ENCODE measurements at places on chromosomes 3 and 15.

DNA sequence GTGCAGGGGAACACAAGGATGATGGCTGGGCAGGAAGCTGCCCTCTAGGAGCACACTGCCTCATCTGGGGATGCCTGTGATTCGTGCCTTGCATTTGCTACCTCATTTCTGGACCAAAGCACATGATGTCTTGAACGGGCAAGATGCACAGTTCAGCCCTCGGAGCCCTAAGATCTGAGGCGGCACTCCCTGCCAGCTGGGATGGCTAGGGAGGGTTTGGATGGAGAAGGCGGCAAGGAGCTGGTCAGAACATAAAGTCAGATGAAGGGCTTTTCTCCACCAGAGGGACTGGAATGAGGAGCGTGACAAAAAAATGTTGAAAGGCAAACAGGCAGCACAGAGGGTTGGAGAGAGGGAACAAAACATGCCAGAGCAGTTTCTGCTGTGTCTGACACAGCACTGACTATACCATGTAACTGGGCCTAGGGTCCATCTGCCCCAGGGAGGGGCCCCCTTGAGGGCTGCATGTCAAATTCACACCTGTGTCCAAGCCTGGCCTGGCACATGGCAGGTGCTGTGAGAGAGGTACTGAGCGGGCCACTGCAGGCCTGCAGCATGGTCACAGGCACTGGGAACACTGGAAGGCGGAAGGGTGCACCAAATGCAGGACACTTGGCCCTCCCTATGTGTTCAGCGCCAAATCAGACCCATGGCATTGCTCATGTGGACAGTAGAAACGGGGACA, 21.7 kb downstream of the TMEM43 start:
- no peak for DNase-seq

DNA sequence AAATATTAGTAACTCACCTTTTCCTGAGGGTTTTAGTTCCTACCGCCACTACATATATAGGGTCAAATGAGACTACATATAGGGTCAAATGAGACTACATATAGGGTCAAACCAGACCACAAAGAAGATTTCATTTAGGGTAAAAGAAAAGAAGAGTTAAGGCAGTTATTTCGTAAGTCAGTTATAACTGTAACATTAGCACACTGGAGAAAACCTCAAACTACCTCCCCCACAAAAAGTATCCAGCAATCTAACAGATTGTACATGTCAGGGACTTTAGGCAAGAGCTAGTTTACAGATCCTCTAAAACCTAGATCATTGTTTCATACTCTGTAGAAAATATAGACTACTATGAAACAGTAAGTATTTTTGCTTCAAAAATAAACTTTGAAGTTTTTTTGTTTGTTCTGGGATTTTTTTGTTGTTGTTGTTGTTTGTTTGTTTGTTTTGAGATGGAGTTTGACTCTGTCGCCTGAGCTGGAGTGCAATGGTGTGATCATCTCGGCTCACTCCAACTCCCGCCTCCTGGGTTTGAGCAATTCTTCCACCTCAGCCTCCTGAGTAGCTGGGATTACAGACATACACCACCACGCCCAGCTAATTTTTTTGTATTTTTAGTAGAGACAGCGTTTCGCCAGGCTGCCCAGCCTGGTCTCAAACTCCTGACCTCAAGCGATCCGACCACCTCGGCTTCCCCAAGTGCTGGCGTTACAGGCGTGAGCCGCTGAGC, 92.4 kb upstream of the CGNL1 start:
- DNase-seq = no peak

DNA sequence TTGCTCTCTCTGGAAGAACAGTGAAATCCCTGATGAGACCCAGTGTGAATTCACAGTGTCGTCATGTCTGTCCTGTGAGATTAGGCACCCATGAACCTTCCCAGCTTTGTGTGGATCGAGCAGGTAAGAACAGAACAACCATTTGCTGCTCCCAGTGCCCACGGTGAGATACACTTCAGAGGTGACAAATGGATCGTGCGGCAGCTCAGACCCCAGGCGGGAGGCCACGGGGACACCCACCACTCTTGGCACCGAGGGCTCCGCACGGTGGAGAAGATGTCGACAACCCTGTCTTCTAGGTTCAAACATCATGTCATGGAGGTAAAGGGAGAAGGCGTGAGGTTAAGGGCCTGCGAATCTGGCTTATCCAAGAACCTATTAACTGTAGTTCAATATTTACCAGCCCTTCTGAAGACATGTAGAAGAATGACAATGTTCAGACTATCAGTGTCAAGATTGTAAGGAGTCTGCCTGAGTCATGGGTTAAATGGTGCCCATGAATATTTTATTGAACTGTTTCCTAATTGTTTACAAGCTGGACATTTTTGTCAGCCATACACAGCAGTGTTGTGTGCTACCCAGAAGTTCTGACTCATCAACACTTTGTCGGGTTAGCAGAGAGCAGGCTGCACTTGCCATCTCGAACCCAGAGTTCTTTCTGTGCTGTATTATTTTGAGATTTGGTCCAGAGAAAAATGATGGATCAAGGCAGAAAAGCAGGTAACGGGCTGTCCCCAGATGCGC, 15.5 kb upstream of the PCSK6 start:
- DNase-seq = no peak

DNA sequence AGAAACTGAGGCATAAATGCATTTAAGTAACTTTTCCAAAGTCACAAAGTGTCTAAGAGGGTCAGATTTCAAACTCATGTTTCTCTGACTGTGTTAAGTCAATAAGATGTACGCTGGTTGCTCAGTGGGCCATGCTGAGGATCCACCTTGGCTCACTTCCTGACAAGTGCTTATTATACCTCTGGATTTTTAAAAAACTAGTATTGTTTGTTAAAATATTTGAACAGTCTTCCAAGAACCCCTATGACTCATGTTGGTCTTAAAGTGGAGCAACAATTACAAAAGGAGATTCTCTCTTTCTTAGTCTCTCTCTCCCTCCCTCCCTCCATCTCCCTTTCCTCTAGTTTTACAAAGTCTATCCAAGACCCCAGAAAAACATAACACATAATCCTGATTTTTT, 1050.2 kb downstream of the AGBL1 start:
- DNase-seq = no peak

GRCh38 chr15:69285834-69286233, 12.9 kb upstream of the PAQR5 start:
- DNase-seq = no peak

- no peak for DNase-seq
Observed at GRCh38 chr3:63167113-63167512, 111.0 kb upstream of the SYNPR start.

DNA sequence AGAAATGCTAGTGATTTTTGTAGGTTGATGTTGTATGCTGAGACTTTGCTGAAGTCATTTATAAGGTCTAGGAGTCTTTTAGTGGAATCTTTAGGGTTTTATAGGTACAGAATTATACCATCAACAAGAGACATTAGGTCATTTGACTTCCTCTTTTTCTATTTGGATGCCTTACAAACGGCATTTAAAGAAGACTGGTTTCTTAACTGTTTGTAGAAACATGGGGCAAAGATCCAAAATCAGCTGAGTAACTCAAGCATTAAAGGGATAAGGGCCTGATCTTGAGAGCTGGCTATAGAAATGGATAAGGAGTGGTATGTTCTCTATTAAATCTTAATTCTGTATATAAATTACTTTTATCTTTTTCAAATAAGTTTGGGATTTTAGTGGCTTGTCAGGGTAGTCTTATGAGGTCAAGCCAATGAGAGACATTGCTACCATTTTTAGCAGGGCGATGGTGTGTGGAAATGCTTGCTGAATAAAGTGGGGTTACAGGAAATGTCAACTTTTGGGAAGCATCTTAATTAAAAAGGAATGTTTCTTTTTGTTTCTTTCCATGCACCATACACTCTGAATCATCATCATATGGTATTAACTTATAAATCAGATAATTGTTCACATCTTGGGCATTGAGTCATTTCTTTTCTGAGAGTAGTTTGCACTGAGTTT, 197.7 kb upstream of the GBE1 start:
- DNase-seq = no peak

GRCh38 chr3:176359211-176359610, 838.1 kb downstream of the TBL1XR1 start:
- DNase-seq = no peak

DNA sequence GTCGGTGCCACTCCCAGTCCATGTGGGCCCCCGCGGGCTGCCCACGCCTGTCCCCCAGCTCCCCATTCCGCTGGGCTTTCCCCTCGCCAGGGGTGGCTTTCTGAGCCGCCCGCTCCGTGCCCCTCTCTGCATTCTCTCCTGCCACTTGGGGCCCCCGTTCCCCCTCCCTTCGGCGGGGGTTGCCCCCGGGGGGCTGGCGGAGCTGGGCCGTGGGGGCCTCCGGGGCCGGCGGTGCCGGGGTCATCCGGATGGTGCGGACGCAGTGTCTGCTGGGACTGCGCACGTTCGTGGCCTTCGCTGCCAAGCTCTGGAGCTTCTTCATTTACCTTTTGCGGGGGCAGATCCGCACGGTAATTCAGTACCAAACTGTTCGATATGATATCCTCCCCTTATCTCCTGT, 46.5 kb downstream of the GRAMD1C start:
- DNase-seq = no peak

DNA sequence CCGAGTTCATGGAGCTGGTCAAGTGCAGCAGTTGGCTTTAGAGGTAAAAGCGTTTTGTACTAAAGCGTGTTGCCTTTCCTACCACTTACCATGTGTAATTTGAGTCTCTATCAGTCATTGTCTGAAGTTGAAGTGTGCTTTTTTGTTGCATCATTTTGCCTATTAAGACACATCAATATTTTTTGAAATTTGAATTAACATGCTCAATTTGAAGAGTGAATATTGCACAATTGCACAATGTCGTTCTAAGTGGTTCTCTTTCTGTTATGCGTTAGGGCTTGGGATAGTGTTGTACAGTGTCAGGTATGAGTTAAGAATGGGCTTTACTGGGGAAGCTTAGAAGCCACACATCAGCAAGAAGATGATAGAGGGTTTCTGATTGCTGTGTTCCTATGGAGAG, 84.0 kb upstream of the ACKR4 start:
- DNase-seq = no peak

DNA sequence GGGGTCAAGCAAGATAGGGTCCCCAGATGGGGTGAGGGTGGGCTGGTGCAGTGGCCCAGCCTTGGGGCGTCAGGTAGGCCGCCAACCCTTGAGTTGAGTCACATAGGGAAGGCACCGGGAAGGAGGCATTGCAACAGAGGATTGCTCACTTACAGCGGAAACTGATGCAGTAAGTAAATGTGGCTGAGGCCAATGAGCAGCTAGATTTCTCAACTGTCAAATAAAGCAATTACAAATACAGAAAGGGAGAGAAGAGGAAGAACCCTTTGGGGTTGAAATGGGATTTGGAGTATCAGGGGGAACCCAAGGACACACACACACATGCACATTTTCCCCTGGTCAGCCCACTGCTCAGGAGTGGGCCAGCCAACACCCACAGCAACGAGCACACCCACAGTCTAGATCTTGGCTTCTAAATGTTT, 44.0 kb downstream of the CHSY1 start:
- DNase-seq = no peak

DNA sequence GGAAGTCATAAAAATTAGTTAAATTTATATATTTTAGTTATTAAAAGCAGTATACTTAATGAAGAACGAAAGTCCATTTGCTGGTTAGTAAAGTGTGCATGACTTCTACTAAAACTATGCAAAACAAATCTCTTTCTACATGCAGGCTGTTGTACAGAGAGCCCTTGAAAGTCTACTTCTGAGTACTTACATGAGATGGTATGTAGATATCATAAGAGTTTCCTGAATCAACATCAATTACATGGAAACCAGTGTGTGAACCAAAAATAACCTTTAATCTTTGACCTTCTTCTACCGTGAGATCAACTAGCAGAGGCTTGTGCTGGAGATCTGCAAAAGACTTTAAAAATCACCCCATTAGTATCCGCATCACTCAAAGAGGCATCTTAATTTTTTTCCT, 42.1 kb upstream of the SLC2A2 start:
- DNase-seq = no peak

DNA sequence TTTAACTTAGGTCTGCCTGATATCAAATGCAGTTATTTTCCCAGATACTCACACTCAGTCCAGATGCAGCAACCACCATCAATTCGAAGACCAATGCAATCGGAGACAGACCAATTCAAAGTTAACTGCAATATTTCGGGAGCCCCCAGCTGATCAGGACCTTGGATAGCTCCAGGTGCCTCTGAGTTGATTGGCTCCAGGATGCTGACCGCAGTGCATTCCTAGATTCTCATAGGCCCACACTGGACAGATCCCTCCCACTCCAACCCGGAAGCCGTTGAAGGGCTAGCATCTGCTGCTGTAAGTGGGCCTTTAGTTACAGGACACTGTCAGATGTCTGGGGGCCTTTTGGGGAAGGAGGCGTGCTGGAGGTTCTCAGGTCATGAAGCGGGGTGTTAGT, 89.5 kb upstream of the ATP2B2 start:
- DNase-seq = no peak

GRCh38 chr3:105539897-105540296, 173.2 kb downstream of the ALCAM start:
- no peak for DNase-seq

GRCh38 chr3:143648218-143648617, 200.1 kb downstream of the SLC9A9 start:
- no peak for DNase-seq

DNA sequence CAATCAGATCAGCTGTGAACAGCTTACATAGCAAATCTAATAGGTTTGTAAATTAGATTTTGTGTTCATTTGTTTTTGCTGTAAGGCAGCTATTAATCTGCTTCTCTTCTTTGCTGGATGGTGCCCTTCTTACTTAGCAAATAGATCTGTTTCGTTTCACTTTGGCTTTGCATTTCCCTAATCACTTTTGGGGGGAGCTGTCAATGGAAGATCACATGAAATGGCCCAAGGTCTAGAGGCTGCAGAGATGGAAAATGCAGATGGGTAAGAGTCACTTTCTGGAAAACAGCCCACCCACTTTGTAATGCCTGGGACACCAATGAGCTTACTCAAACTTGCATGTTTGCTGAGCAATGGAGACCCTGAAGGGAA, 36.4 kb downstream of the ST8SIA2 start:
- no peak for DNase-seq

DNA sequence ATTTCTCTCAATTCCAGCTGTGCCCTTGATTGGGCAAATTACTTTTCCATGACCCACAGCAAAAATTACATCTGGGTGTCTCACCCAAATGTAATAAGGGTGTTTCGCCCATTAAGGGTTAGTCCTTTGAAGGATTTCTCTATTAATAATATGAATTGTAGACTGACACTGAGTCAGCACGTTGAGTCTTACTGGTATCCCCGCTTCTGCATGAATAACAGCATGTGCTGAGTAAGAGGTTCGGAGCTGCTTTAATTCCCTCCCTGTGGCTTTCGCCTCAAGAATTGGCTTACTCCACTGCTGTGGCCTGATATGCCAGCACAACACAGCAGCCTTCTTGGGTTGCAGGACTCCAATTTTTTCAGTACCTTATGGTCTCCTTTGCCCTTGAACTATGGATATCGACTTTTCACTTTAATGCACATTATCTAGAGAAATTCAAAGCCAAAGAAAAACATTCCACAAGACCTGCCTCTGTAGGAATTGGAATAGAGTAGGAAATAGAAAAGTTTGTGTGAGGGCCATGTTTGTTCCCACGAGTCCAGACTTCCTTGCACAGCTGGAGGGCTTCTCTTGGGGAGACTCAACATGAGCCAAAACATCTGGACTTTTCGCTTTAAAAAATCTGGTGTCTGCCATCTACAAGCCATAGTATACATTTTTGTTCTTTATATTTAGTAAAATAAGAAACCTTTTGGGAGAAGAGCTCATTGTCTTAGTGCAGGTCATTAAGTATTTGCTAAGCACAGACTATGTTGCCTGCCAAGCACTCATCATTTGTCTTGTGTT, 20.7 kb upstream of the ERC2 start:
- no peak for DNase-seq

Measured in activated CD8-positive, alpha-beta memory T cell treated with anti-CD3 and anti-CD28 coated beads for 1 hour (primary cell).